ENCODE measurements at places on chromosomes 5 and 9.

- peak; percentile 36 for DNase-seq
These were observed 6.9 kb downstream of the TNFSF15 start for GRCh38 chr9:114798780-114799427.

DNA sequence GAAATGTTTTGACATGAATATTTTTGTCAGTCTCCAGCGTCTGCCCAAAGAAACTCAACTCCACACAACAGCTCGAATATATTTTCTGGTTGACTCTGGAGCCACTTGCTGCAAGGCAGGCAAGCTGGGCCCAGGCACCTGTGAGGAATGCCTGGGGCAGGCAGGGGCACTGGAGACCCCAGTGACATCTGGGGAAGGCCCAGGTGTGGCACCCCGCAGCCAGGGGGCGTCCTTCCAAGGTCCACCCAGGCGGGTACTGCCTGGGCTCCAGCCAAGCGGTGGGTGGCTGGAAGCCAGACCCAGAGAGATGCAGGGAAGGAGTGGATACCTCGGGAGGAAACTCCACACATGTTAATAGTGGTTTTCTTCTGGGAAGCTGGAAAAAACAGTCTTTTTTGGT lies 125.9 kb downstream of the PHF2 start:
- no peak for DNase-seq

DNA sequence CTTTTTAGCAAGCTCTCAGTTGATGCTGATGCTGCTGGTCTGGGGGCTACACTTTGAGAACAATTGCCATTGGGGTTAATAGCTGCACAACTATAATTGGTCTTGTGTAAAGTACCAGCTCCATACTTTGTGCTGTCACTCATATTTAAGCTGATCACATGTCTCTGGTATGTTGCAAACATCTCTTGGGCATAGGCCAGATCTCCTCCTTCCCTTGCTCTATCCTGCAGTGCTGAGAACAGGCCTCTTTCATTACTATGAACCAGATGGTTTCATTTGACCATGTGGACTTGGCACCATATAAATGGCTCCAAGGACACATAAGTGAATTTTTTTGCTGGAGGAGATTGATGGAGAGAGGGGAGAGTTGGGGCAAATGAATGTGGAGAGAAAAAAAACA lies 48.4 kb downstream of the DMRT2 start:
- no peak for DNase-seq

DNA sequence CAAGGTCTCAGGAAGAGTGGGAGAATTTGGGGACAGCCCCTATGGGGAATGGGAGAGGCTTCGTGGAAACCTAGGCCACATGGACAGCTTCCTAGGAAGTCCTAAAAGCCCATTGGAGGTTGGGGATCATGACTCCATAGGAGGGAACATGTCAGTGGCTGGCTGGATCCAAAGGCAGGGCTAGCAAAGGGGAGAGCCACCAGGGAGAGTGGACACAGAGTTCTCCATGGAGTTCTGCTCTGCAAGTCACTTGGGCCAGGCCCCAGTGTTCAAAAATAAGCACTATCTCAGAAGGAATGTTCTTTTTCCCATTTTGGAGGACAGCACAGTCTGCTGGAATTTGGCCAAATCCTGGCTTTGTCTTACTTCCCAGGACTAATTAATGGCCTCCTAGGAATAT lies 140.6 kb upstream of the RAD23B start:
- DNase-seq, result no peak

- no peak for DNase-seq
These were observed 9.8 kb downstream of the COL23A1 start for GRCh38 chr5:178580271-178580955.

DNA sequence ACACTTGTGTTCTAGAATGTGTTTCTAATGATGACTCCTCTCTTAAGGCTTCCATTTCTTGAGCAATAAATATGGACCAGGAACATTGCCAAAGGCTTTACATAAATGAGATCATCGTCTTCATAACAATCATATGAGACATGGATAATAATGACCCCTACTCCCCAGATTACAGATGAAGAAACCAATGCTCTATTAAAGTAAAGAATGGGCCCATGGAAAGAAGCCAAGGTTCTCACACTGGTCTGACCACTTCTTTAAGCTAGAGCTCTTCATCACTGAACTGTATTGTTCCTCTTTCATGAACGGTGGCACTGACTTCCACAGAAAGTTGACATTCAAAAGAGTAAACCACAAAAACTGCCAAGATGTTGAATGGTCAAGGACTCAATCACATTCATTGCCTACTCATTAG lies 65.3 kb downstream of the MARCHF3 start:
- DNase-seq, result no peak

- DNase-seq, result peak; percentile 54
These were observed 4.2 kb downstream of the SIL1 start for GRCh38 chr5:139193928-139194327.

DNA sequence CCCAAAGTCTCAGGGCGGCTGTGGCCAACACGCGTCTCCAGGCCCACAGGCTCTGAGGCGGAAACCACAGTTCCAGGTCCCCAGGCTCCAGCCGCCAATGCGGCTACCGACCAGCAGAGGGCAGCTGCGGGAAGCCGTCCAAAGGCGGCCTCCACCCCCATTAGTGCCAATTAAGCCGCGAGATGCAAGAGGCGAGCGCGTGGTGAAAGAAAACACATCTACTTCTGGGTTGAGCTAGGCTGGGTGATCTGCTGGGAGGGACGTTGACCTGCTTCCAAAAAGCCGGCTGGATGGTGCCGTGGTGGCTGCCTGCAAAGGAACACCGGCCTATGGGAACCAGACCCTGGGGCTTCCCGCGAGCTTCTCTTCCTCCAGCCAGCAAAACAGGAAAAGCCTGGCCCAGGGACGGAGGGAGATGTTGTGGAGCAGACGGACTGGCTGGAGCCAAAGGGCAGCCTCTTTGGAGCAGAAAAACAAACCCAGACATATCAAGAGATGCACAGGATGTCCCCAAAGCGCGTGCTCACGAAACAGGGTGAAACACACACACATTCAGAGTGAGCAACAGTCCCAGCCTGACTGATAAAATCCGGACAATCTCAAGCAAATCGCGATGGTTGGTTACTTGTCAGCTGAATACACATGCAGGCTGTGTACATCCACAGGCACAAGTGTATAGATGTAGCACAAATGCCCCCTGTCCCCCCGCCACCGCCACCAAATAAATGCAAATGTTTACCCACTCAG lies 187.1 kb upstream of the BRINP1 start:
- peak; percentile 90 for DNase-seq

GRCh38 chr5:177610770-177611445 lies 11.0 kb downstream of the B4GALT7 start:
- peak; percentile 41 for DNase-seq

DNA sequence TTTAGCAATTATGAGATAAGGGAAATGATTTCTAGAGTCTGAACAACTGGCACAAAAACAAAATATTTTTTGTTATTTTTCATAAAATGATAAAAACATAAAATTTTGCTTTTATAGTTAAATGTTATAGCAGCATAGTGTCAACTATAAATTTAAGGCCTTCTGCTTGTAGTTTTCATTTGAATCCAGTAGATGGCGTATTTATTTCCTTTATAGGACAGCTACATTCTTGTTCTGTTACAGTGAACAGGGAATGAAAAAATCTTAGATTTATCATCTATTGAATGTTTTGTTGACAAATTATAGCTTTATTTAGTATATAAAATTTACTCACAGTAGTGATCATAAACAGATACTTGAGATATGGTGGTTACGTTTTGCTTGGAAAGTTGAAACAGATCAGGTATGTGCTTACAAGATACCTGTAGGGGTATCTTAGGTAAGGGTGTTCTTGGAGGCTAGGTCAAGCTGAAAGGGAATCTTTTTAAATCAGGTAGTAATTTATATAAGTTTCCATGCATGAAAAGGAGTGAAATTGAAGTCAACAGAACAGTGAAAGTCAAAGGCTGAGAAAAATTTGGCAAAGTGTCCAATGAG lies 239.3 kb upstream of the GRIN3A start:
- DNase-seq, result peak; percentile 67

DNA sequence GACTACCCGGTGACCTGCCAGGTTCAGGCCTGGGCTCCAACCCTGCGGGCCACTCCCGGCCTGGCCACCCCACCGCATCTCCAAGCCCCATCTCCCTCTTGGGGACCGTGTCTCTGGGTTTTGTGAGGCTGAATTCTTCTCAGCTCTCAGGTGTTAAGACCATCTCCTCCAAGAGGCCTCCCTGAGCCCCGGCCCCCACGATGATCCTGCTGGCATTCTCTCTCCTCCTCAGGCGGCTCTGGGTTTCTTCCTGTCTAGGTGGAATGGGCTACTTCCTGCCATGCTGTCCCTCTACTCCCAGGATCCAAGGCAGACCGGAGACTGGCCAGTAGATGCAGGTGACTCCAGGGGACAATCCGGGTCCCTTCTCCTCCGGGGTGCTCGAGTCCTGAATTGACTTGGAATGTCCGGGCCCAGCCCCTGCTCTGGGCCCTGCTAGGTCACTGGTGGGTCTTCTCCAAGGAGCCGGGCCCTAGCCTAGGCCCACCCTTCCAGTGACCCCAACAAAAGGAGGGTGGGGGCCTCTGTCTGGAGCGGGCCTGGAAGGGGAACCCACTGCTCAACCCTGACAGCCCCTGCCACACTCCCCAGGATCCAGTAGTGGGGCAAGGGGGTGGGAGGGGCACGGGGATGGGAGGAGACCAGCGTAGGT lies 219.8 kb downstream of the C9orf50 start:
- DNase-seq, result no peak

DNA sequence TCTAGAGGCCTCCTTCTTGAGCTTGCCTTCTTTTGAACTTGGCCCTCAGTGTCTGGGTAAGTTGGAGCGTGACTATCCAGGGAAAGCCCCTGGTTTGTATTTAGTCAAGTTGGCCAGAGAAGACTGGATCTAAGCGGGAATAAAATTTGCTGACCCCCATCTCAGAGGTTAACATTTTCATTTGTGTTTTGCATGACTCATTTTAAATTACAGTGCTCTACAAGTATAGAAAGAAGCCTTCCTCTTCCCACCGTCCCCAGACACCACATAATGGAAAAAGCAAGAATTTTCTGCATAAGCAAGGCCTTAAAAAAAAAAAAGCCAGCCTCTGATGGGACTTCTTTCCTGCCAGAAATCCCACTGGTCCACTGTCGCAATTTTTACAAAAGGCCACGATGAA lies 27.2 kb downstream of the PIK3R1 start:
- DNase-seq, result no peak

- no peak for DNase-seq
These were observed 5.7 kb upstream of the DOCK2 start for GRCh38 chr5:169631360-169631759.

GRCh38 chr9:13970018-13970417 lies 343.9 kb downstream of the NFIB start:
- no peak for DNase-seq

- no peak for DNase-seq
These were observed 102.6 kb downstream of the ARHGAP26 start for GRCh38 chr5:142872795-142873194.

GRCh38 chr9:83432104-83432627 lies 106.0 kb downstream of the FRMD3 start:
- DNase-seq, result no peak

DNA sequence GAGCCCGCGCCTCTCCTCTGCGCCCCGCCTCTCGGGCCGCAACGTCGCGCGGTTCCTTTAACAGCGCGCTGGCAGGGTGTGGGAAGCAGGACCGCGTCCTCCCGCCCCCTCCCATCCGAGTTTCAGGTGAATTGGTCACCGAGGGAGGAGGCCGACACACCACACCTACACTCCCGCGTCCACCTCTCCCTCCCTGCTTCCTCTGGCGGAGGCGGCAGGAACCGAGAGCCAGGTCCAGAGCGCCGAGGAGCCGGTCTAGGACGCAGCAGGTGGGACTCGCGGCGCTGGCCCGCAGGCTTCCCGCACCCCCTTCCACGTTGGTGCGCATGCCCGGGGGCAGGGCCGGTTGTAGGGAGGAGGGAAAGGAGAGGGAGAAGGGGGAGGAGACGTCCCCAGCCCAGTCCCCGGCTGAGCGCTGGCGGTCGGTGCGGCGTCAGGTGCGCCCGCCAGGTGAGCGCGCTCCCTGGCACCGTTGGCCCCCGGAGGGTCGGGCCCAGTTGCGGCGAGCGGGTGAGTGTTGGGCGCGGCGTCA lies at the start of gene OCLN:
Gene OCLN, plus strand, starts transcription at position 400 of the 532 bp plus-strand sequence. CDS start 11,455 bp downstream, outside the sequence.
- no peak for DNase-seq

DNA sequence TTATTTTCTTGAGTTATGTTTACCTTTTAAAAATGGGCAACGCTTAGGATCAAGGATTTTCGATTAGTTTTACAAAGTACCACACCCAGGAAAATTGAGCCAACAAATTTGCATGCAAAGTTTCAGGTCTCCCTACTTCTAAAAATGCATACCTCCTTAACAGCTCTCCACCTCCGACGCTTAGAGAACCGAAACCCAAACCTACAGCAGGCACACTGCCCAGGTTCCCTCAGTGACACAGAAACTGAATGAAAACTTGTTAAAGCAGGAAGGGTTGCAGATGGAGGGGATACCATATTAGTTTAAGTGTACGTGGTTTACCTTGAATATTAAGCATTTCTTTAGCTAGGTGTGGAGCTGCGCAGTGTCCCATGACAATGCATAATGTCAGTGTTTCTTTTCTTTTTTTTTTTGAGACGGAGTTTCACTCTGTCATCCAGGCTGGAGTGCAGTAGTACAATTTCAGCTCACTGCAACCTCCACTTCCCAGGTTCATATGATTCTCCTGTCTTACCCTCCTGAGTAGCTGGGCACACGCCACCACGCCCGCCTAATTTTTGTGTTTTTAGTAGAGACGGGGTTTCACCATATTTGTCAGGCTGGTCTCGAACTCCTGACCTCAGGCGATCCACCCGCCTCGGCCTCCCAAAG lies 1.6 kb upstream of the SUB1 start:
- DNase-seq, result peak; percentile 90

DNA sequence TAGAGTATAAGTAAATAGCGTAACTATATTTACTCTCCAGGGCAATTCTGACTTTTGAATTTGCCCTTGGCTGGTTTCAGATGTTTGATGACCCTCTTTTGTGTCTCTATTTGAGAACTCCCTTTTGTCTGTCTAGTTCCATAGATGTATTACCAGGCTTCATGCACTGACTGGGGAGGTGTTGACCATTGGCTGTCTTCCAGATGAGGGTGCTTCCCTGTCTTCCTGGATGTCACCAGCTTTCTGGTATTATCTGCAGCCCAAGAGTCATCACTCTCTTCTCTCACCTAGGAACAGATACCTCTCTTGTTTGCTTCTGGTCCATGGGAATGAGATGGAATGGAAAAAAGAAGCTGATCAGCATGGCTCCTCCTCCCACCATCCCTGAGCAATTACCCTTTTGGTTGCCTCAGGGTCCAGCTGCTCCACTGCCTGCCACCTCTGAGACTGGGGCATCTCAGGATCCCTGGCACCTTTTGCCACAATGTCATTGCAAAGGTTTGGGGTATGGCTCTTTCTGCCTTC lies 58.7 kb upstream of the TMED7 start:
- no peak for DNase-seq

- DNase-seq, result no peak
These were observed 1.9 kb downstream of the PLPP6 start for GRCh38 chr9:4663956-4664355.

GRCh38 chr9:130453487-130453886 lies 8.7 kb downstream of the ASS1 start:
- DNase-seq, result no peak

GRCh38 chr5:93055561-93055960 lies 525.5 kb downstream of the NR2F1-AS1 start:
- no peak for DNase-seq

DNA sequence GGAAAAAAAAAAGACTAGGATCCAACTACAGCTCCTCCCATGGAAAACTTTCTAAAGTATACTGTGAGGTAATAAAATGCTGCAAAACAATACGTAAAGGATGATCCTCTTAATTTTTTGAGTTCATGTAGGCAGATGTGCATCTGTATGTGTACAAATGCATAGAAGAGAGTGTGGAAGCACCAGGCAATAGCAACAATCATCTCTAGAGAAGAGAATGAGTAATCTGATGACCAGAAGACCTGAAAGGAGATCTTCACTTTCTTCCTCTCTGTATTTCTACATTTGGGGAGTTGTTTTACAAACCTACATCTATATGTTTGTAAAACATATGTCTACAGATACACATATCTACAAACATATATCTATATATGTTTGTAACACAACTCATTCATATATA lies 29.3 kb upstream of the SPDL1 start:
- DNase-seq, result no peak

All from Karpas-422 (cell line).